ENCODE measurements at places on chromosomes 1 and 21.

GRCh38 chr1:40906781-40907400 lies 44.7 kb upstream of the CITED4 start:
- no peak for DNase-seq

DNA sequence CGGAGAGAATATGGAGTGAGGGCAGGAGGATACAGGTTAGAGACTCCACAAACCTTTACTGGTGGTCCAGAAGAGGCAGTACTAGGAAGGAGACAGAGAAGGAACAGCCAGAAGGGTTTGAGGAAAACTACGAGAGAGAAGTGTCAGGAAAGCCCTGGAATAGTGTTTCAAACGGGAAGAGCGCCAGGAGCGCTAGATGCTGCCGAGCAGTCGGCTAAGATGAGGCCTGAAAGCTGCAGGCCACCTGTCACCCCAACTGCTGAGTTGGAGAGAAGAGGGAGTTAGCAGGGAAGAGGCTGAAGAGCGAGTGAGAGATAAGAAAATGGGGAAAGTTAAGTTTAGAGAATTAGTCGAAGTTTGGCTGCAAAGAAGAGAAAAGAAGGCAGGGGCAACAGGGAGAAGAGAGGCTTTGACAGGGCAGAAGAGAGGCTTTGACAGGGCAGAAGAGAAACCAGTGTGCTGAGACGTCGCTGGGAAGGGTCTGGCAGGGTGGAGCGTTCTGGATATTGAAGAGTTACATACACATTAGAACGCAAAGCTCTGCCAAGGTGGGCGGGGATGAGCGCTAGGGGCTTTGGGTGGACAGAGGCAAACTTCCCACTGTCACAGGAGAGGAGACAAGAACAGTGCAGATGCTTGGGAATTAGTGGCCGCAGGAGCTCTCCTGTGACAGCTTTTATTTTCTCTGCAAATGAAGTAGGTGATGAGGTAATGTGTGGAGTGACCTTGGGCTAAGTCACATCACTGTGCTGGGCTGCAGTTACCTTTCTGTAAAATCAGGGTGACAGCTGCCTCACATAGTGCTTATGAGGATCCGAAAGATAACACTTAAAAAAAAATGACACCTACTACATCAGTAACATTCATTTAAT lies 31.2 kb downstream of the PCSK9 start:
- DNase-seq, result no peak

DNA sequence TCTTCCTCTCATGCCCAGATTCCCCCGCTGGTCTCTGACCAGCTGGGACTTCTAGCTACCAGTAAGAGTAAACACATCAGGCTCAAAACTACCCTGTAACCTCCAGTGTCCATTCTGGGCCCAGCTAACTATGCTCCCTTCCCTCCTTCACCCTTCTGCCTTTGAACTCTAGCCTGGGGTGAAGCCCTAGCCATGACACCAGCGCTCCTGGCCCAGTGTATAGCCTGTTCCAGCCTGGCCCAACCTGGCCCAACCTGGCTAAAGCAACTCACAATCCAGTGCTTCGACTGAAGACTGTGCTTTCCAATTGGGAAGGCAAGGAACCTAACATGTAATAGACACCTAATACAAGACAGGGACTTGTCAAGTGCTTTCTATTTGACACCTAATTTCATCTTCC lies 27.6 kb downstream of the CSMD2 start:
- no peak for DNase-seq

DNA sequence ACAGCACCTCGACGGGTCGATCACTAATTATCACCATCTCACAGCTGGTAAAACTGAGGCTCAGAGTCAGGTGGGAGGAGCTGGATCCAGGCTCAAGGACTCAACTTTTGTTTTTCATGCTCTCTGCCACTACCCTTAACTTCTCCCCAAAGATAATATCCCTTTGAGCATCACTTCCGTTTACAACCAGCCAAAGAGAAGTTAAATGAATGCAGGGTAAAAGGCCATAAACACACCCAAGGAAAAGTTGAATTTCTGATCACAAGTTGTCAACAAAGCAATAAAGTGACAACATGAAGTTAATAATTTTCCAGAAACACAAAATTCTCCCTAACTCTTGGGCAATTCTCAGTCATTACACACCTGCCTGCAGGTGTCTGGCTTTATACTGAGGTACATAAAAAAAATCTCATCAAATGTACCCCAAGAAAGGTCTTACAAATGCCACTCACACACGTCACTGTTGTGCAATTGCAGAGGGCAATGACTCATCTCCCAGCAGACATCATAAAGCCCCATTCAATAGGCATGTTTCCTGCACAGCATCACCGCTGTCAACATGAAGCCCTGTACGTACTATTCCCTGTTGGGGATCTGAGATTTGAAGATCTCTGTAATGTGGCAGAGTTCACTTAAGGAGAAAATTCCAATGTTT lies 3.4 kb downstream of the OR2T11 start:
- no peak for DNase-seq

DNA sequence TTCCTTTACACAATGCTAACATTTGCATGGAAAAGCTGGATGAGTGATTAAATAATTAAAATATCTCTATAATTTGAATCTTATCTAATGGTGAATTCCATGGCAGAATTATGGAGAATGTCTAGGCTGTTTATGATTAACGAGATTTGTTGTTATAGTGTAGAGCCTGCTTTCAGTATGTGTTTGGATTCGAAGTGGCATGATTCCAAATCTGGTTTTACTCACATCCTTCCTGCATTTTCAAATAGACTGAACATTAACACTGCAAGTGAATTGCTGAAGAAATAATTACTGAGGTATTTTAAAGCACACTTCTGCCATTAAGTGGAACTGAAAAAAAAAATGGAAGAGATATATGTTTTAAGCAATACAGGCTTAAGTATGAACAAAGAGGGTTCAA lies 5.1 kb upstream of the NEK7 start:
- DNase-seq, result no peak

- DNase-seq, result no peak
Observed at GRCh38 chr1:230026139-230026538, 40.9 kb upstream of the GALNT2 start.

GRCh38 chr1:39907528-39908453 lies 6.1 kb upstream of the MYCL start:
- DNase-seq, result no peak

GRCh38 chr1:243729956-243730355 lies 120.1 kb downstream of the AKT3 start:
- DNase-seq, result no peak

DNA sequence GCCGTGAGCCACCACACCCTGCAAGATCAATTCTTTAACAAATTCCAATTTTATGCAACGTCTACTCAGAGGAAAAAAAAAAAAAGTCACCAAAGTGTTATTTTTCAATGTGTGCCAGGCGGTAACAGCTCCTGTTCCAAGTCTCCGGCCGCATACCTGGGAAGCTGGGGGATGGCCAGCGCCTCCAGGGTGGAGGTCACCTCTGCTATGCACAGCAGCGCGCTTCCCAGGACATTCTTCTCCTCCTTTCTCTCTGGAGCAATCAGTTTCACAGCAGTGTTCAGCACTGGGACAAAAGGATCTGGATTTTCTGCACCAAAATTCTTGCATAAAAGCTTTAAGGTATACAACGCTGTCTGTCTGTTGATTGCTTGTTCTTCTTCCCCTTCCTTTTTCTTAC lies 34.3 kb downstream of the LGALS8 start:
- DNase-seq, result no peak

DNA sequence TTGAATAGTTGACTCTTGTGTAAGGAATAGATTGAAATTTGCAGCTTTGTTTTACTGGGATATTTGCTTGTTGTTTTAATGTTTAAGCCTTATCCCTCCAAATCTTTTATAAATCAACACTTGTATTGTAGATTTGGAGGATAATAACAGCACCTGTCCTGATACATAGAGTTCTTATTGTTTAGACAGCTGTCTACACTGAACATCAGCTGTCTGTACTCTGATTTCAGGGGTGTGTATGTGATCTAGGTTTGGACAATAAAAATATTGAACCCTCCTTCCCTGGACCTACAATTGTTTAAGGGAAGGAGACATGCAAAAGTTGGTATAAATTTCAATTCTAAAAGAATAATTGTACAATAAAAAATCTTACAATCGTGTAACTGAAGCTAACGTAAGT lies 48.3 kb upstream of the DPH5 start:
- DNase-seq, result no peak

- DNase-seq, result no peak
Observed at GRCh38 chr1:200675588-200675852, 5.8 kb upstream of the DDX59 start.

DNA sequence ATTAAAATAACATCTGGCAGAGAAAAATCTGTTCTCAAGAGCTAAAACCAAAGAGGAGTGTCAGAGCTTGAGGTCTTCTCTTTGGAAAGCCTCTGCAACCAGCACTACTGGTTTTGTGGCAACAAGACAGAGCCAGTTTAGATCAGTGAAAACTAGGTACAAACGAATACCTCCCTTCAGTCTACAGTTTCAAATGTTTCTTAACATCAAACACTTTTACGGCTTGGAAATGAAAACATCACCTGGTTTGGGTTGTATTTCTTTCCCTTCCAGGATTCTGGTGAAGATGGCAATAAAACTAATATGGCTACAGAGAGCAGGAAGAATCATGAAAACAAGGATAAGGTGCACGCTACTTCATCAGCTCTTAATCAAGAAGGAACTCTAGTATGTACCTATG lies 339.4 kb upstream of the ESRRG start:
- DNase-seq, result no peak

DNA sequence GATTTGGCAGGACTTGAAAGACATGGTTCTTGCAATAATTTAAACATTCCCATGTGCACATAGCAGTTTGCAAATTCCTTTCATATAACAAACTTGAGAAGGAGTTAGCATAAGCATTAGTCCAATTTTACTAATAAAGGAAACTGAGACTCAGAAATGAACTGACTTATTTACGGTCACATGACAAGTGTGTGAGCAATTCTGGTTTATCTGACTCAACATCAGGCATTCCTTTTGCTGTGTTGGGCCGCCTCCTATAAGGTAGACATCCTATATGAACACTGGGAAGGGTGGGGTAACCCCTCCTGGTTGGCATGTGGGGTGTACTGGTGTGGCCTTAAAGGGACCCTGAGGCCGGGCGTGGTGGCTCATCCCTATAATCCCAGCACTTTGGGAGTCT lies 8.5 kb upstream of the CPT2 start:
- DNase-seq, result no peak

GRCh38 chr1:215501496-215501895 lies 65.6 kb upstream of the KCTD3 start:
- no peak for DNase-seq

GRCh38 chr1:77276941-77277340 lies 4.9 kb upstream of the AK5 start:
- DNase-seq, result no peak

DNA sequence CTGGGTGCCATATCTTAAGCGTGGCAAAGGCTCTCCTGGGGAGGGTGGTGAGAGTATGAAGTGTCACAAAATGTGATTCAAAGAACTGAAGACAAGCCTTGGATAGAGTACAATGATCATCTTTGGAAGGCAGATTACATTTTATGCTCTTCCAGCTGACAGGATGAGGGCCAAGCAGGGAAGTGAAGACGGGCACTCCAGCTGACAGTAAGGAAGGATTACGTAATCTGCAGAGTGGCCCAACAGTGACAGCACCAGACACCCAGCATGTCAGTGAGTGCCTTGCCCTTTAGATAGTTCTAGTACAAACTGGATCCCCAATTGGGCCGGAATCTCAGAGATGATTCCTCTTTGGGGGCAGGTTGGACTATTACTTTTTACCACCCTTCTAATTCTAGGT lies 52.7 kb downstream of the UBE2T start:
- no peak for DNase-seq

GRCh38 chr1:65056234-65056633 lies 89.9 kb upstream of the JAK1 start:
- no peak for DNase-seq

DNA sequence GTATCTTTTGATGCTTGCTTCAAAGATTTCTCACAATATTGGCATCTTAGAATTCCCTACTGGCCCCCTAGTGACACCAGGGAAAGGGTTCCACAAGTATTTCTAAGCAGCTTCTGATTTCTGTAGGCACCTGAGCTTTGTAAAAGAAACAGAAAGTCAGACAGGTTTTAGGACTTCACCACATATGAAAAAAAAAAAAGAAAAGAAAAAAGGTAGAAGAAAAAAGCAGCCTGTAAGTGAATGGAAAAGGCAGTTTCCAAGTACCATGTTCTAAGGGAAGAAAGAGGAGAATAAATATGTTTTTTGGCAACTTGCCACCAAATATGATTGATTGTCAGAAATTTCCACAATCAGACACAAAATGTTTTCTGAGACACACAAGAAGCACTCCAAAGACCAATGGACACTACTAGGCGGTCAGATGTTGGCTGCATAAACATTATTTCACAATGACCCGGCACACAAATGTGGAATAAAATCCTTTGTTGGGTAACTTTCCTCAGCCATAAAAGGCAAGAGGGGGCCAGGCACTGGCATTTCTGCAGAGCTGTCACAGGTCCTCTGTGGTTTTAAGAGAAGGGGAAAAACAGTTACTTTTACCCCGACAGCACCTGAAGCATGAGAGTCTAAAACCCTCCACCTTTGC lies 12.7 kb upstream of the CPLANE2 start:
- DNase-seq, result no peak

DNA sequence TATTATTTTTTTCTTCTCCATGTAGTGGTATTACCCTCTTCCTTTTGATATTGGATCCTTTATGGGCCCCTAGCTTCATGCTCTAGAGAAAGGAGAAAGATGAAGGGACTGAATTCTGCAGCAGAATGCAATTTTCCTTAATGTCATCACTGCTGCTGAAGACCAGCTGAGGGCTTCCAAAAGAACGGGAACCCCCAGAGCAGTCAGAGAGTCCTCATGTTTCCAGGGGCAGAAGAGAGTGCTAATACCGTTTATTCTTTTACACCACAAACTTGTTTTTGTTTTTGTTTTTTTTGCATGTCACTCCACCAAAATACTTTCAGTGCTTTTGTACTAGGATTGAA lies 21.1 kb upstream of the TBX15 start:
- no peak for DNase-seq

- no peak for DNase-seq
Observed at GRCh38 chr21:44466996-44467858, 11.9 kb downstream of the LRRC3 start.

GRCh38 chr1:113147826-113148225 lies 74.8 kb downstream of the LRIG2 start:
- DNase-seq, result no peak

Data from RWPE2 (cell line).